Airway epithelial cell (primary cell): ENCODE measurements at places on chromosomes 7 and 10. TPM values are rescaled to one million over a fixed set of nuclear protein-coding genes. Genes with fewer than 3 reads are reported as not detected.

ASAH2 gene
- total RNA-seq: 0.63 and 5.0 TPM in 2 replicates

MRC1 gene
- not detected in 2 replicates for total RNA-seq

TOMM7 gene
- 126 and 142 TPM in 2 replicates for total RNA-seq

PPP3CB gene
- total RNA-seq: 17.2 and 20.8 TPM in 2 replicates

TRIM50 gene
- not detected in 2 replicates for total RNA-seq

UCMA gene
- not detected in 2 replicates for total RNA-seq

SPDYE2B gene
- total RNA-seq: not detected in 2 replicates

JMJD1C gene
- 23.6 and 32.2 TPM in 2 replicates for total RNA-seq

FAM24B gene
- total RNA-seq: 0.42 and 2.2 TPM in 2 replicates

HYCC1 gene
- total RNA-seq: 32.0 and 37.4 TPM in 2 replicates

PAOX gene
- 1.3 and 5.0 TPM in 2 replicates for total RNA-seq

CPVL gene
- 2.5 TPM in 1 of 2 replicates, not detected in the other for total RNA-seq
